ENCODE measurements at places on chromosomes 11 and 22.
A peak's percentile ranks its signal among the peaks of the same experiment; 100 is the strongest.

DNA sequence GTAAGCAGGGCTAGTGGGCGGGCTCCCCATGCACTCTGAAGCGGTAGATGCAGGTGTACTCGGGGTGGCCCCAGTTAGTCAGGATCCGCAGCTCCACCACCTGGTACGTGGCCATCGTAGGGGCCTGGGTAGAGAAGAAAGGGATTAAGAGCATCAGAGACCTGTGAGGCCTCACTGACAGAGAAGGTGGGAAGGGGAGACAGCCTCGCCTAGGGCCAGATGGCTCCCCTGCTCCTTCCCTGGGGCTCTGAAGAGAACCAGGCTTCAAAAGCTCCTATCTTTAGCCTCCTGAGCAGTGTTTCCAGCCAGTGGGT lies 19.6 kb downstream of the SUN2 start:
- DNase-seq = no peak

DNA sequence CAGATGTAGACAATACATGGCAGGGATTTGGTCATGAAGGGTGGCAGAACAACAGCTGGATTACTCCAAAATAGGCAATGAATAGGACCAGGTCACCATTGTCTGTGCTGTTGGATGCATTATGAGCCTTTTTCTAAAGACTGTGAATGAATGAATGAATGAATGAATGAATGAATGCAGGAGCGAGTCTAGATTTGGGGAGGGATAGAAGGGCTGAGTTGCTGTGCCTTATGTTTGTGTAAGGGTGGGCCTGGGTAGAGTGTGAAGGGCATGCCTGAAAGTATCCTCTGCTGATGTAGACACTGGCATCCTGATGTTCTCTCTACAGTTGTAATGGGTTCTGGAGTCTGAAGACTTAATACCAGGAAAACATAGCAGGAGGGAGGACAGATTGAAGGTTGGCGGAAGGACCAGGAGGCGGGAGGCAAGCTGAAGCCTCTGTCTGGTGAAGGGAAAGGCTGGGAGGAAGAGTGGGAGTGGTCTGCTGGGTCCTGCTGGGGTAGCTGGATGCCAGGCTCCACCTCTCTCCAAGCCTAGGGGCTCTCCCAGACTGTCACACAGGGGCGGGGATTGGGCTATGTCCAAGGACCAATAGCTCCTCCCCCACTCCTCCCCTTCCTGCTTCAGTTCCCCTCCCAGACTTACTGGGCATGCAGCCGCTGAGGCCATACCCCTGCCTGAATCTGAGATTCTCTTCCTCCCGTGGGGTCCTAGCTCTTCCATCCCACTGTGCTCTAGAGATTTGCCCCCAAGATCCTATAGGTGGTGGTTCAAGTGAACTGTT lies 4.8 kb downstream of the TRIM3 start:
- no peak for DNase-seq

GRCh38 chr22:37197451-37198257 lies 9.6 kb upstream of the C1QTNF6 start:
- no peak for DNase-seq

- DNase-seq = no peak
These were observed 86.5 kb upstream of the B3GAT1 start for GRCh38 chr11:134498326-134499139.

DNA sequence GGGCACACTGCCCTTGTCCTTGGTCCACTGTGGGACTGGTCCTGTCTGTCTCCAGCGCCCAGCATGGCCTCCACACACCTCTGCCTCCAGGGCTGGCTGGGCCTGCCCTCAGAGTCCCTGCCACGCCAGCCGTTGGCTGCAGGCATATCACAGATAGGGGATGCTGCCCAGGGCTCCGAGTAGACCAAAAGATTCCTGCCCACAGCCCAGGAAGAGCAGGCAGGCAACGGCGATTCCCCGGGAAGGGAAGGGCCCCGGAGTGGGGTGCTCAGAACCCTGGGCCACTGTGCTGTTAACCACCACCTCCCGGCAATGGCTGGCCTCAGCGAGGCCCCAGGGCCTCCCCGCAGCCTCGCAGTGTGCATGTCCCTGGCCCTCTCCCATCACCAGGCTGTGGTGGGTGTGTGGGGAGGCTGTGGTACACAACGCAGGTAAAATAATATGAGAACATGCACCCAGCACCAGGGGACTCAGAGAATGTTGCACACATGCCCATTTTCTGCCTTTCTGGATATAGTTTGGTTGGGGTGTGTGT lies 2.2 kb downstream of the IFITM5 start:
- DNase-seq = no peak

- no peak for DNase-seq
These were observed 37.0 kb downstream of the CTTN start for GRCh38 chr11:70435361-70435760.

GRCh38 chr11:130606781-130607511 lies 158.5 kb downstream of the ADAMTS15 start:
- DNase-seq = no peak

- no peak for DNase-seq
These were observed 53.8 kb upstream of the LMO2 start for GRCh38 chr11:33945481-33946268.

- no peak for DNase-seq
These were observed 57.3 kb downstream of the ARFGAP3 start for GRCh38 chr22:42799461-42800405.

GRCh38 chr22:44383652-44384562 lies 71.2 kb upstream of the SHISAL1 start:
- no peak for DNase-seq

- DNase-seq = no peak
These were observed 44.4 kb upstream of the FAT3 start for GRCh38 chr11:92180226-92180625.

- DNase-seq = no peak
These were observed 7.1 kb downstream of the DCPS start for GRCh38 chr11:126310992-126311310.

GRCh38 chr22:33166206-33166605 lies 108.0 kb upstream of the SYN3 start:
- no peak for DNase-seq

GRCh38 chr11:1293619-1294015 lies 15.8 kb downstream of the TOLLIP start:
- DNase-seq = no peak

DNA sequence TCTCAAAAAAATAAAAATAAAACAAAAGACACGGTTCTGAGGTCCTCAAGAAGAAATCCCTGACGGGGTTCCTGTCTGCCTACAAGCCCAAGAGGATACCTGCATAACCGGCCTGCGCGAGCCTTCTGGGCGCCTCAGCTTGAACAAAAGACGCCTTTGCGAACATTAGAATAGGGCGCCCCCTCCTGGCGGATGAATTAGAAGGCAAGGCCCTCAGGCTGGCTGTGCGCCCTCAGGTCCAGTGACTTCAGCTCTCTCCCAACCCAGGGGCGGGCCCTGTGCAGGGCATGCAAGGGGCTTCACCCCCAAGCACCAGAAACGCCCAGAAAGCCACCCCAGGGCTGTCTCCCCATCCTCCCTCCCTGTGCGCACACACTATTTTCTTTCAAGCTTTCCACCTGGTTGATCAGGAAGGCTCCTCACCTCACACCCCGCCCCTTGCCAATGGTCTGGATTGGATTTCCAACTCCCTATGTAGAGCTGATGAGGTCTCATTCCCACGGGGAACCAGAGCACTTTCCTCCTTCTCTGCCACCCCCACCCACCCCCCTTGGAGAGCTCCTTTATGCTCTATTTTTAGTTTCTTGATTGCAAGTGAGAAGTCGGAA lies 273.3 kb downstream of the BUD13 start:
- peak; percentile 7 for DNase-seq

DNA sequence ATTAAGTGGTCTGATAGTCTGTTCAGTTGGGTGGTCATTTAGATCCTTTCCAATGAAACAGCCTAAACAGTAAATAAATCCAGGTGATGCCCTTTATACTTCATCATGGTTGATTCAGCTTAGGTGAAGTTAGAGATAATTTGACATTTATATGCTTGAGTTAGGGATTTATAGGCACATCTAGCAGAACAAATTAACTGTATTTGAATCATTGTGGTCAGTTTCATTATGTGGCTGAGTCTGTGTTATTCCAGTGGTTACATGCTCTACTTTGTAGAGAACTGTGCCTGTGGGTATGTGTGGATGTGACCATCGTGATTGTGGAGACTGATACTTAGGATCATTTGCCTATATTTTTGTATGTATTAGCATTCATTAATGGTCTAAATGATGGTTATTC lies 194.6 kb downstream of the DDX10 start:
- no peak for DNase-seq

DNA sequence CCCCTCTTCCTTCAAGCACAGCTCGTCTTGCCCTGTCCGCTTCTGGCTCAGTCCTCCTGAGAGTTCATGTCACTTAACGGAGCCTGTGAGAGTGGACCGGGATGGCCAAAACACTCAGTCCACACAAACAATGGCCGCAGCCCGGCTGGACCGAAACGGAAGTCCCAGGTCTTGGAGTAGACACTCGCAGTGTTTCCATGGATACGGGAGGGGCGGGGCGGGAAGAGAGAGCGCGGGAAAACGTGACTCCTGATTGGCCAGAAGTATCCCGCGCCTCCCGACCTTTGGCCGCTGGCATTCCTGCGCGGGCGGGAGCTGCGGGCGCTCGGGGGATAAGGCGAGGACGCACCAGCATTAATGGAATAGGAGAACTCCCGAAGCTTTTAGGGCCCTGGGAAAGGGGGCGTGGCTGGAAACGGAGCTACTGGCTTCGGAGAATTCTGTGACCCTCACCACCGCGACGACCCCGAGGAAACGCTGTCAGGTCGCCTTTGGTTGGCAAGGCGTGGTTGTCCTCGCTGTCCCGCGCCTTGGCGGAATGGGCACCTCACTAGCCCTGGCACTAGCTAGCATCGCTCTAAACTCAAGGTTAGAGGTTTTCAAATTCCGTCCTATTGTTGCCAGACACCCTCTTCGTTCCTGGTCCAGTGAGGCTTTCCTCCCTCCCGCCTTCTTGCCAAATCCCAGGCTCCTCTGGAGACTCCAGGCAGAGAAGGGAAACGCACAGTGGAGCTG lies at the start of the genes NLRP14 and ZNF214:
TSS of gene NLRP14 (plus strand) at position 297 of the 735 bp plus-strand sequence. CDS start 18,108 bp downstream, outside the sequence.
TSS of gene ZNF214 (minus strand) at position 164 of the 735 bp plus-strand sequence. CDS start 17,511 bp downstream, outside the sequence.
- DNase-seq = no peak

- peak; percentile 23 for DNase-seq
These were observed 10.4 kb upstream of the HIKESHI start for GRCh38 chr11:86291466-86292262.

GRCh38 chr11:32829680-32830412 lies at the start of gene PRRG4:
TSS of gene PRRG4 (plus strand) at chr11:32829927. CDS start at chr11:32830530, 603 bp downstream.
- DNase-seq = peak; percentile 4

GRCh38 chr11:132062541-132062940 lies 692.1 kb downstream of the NTM start:
- no peak for DNase-seq

DNA sequence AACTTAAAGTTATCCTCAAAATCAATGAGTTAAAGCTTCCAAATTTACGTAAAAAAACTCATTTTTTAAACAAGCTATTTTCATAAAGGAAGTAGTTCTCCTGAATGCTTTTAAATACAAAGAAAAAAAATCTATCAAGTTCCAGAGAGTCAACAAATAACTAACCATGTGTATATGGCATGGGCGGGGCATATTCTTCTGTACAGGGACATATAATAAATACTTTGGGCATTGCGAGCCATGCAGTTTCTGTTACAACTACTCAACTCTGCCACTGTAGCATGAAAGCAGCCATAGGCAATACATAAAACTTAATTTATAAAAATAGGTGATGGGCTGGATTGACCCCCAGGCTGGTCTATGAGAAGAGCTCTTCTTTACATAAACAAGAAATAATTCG lies 57.8 kb downstream of the BTBD10 start:
- DNase-seq = no peak

DNA sequence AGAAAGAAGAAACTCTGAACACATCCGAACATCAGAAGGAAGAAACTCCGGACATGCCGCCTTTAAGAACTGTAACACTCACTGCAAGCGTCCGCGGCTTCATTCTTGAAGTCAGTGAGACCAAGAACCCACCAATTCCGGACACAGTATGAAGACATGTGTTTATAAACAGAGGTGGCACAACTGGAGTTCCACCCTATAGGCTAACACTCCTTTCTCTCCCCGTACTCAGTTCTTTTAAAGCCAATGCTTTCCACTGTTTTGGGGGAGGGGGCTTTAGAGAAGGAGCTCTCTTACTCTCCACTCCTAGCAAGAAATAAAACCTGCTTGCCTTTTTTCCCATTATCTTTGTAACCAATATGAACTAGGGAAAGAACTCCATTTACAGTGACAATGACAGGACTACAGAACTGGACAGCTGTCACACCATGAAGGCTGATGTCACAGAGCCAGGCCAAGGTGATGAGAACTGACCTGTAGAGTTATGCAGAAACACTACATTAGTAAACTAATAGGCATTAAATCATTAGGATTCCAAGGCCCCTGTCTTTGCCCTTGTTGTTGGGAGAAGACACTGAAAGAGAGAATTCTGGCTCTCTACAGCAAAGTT lies 733 bp downstream of the TRIM5 start:
- no peak for DNase-seq

DNA sequence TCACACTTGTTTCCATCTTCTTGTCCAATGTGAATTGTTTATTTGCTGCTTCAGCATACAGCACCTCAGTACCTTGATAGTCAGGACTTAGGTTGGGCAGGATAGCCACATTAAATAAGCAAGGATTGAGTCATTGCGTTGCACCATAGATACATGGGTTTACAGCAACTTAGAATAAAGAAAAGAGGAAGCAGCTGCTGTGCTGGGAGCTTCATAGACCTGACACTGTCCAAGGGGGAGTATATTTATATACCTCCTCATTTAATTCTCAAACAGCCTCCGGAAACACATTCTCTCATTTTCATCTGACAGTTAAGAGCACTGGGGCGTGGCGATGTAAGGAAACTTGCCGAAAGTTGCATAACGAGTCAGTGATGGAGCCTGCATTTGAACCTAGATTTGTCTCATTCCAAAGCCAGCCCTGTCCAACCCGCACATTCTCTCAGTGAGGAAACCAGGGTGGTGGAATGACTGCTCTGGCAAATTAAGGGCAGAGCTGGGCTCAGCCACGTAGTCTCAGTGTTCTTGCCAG lies 42.2 kb downstream of the UBASH3B start:
- no peak for DNase-seq

DNA sequence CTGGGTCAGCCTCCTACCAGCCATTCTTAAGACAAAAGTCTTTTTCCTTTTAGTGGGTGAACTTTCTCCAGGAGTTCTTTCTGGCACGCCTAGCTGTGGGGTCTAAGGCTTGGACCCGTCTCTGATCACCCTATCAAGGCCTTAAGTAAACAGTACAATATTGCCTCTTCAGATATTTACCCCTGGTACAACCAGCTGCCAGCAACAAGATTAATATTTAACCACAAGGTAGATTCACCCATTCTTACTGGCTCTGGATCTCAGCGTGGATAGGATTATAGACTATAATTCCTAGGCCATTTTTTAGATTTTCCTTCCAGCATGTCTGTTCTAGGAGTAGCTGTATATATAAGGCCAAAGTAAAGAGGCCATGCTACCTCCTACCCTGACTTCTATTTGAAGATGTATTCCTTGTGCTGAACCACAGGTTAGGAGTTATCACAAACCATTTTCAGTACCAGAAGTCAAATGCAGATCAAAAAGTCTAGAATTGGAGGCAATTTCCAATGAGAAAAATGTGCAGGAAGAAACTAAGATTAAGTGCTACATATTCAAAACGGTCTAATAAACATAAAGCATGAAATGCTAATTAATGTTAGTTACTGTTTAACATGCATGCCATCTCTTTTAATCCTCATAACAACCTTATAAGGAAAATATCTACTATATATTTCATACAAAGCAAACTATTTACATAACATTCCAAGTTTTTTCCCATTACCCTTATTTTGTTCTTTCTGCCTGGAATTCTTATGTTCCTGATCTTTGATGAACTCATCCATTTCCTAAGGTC lies 110.0 kb upstream of the SYN3 start:
- DNase-seq = no peak

GRCh38 chr11:36155770-36156160 lies 133.5 kb downstream of the COMMD9 start:
- DNase-seq = no peak

Measured in activated naive CD4-positive, alpha-beta T cell (primary cell).